ENCODE measurements at places on chromosomes 16 and 17. TPM values are rescaled to one million over a fixed set of nuclear protein-coding genes. Genes with fewer than 3 reads are reported as not detected.

FNDC8 gene
- total RNA-seq = not detected

KRTAP4-6 gene
- not detected for total RNA-seq

TMEM235 gene
- not detected for total RNA-seq

PPL gene
- total RNA-seq = 58.1 TPM

CMTM2 gene
- total RNA-seq = not detected

KRT31 gene
- not detected for total RNA-seq

IGF2BP1 gene
- total RNA-seq = not detected

GIT1 gene
- total RNA-seq = 56.3 TPM

ZDHHC1 gene
- 24.4 TPM for total RNA-seq

PRAC1 gene
- not detected for total RNA-seq

NKD1 gene
- total RNA-seq = 0.13 TPM

KRTAP2-1 gene
- total RNA-seq = not detected

SEZ6L2 gene
- 12.3 TPM for total RNA-seq

ATP2C2 gene
- 67.9 TPM for total RNA-seq

TBX21 gene
- not detected for total RNA-seq

HOXB1 gene
- not detected for total RNA-seq

CNTNAP4 gene
- not detected for total RNA-seq

SSTR5 gene
- 5.1 TPM for total RNA-seq

GID4 gene
- 3.3 TPM for total RNA-seq
